Lower lobe of right lung (tissue), 2 donors: ENCODE measurements at places on chromosomes 11 and 22. TPM values are rescaled to one million over a fixed set of nuclear protein-coding genes. Genes with fewer than 3 reads are reported as not detected.

The MUC2 gene
- not detected for total RNA-seq

DNA sequence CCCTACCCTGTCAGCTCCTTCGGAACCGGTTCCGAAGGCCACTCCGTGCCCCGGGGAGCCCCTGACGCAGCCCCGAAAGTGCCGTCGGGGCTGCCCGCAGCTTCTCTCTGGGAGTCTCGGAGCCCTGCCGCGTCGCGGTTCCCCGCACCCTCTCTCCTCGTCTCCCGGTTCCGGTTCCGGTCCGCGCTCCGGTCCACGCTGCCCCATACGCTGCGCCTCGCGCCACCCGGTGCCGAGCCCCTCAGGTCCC, 618 bp downstream of the MTA2 start:
- H3K4me3 ChIP-seq, result peak overlapping the region; percentile 99
- H3K27me3 ChIP-seq, result no peaks in the 10 kb centered on the region
- H3K36me3 ChIP-seq, result peaks cover 58% of the 10 kb centered on the region
- H3K27ac ChIP-seq, result peak overlapping the region; percentile 99

- H3K4me3 ChIP-seq, result no peak overlapping the region
- H3K27me3 ChIP-seq, result no peaks in the 10 kb centered on the region
- no peaks in the 10 kb centered on the region for H3K36me3 ChIP-seq
- no peaks in the 10 kb centered on the region for H3K4me1 ChIP-seq
- DNase-seq, result no peak
Measured at GRCh38 chr11:45839204-45839603, 8.1 kb upstream of the CRY2 start.

DNA sequence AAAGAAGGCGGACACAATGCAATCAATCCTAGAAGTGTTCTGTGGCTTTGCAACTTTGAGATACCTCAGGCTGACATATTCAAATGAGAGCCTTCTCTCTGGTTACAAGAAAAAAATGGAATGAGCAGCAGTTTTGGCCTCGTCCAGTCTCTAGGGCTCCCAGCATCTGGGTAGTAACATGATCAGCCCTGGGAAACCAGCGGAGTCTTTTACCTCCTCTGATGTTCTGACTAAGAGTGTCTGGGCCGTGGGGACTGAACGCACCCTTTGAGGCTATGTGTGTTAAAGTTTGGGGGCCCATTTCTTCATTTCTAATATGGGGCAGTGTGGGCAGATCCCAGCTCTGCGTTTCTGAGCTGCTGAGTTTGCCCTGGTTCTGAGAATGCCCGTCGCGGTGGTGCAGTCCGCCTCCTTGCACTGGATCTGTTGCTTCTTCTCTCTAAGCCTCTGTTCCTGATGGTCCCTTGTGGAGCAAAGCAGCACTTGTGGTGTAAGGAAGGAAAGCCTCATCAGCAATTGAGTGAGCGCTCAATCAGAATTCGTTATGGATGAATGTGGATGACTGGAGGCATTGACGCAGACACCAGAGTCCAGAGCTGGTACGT, 8.1 kb downstream of the PARVB start:
- H3K36me3 ChIP-seq, result no peaks in the 10 kb centered on the region
- peak overlapping the region; percentile 80 for H3K27ac ChIP-seq
- no peaks in the 10 kb centered on the region for H3K27me3 ChIP-seq
- no peak overlapping the region for H3K4me3 ChIP-seq
- H3K4me1 ChIP-seq, result peaks cover 48% of the 10 kb centered on the region

DNA sequence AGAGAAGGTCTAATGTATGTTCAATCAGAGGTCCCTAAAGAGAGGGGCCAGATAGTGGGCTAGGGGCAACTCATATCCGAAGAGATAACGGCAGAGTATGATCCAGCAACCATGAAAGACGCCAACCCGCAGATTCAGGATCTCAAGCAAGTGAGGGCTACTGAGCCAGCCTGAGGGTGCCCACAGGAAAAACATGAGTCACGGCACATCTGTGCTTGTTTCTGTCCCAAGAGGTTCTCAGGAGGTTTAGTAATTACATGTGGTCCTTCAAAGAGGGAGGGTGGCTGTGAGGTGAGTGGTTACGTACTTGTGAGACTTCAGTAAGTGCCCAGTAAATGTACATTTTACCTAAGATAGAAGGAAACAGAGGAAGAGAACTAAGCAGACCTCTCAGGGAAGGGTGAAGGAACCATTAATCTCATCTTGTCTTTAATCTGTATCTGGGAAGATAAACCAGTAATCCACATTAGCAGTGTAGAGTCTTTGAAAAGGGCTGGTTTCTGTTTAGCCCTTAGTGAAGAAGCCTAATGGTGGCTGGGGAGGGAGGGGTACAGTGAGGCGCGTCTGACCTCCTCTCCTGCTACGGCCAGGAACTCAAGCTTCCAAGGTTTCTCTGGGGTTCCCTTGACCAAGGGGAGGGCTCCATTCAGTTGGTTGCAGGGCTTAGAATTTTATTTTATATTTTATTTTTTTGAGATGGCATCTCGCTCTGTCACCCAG, 10.2 kb downstream of the SIRT3 start:
- H3K36me3 ChIP-seq, result peaks cover 32% of the 10 kb centered on the region
- peaks cover 5% of the 10 kb centered on the region for H3K4me1 ChIP-seq
- no peak overlapping the region for H3K4me3 ChIP-seq
- DNase-seq, result no peak

DNA sequence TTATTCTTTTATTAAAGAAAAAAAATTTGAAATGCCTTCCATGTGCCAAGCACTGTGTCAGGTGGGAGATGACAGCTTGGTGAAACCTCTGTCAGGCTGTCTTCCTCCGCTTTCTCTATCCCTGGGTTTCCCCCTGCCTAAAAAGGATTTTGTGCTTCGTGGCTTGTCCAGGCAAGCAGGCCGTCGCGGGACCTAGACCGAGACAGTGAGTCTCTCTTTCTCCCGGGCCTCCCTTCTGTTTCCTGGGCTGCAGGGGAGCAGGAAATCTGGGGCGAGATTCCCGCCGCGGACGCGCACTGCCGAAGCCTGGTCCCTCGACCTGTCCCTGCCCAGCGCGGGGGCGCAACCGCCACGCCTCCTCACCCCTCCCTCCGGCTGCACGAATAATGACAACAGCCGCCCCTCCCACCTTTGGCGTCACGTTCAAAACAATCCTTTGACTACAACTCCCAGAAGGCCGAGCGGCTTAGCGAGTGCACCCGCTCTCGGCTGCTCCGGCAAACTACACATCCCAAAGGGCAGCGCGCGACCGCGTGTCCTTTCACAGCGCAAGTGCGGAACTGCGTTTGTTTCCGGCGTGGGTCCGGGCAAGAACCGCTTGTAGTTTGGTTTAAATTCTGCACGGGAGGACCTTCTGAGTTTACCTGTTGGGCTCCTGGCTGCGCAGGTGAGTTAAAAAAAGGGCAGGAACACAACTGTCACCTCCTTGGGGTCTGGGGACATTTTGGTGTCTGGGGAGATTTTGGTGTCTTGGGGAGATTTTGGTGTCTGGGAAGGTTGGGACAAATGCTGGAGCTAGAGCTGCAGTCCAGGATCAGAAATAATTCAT, at the start of gene CLP1:
CLP1 (plus strand) TSS at position 569 of the 829 bp plus-strand sequence. CDS start 1,715 bp downstream, outside the sequence.
- peaks cover 16% of the 10 kb centered on the region for H3K4me1 ChIP-seq
- DNase-seq, result peak; percentile 99
- peak within 1 kb of the TSS; percentile 80 for H3K27ac ChIP-seq
- H3K27me3 ChIP-seq, result no peaks in the 10 kb centered on the region

DNA sequence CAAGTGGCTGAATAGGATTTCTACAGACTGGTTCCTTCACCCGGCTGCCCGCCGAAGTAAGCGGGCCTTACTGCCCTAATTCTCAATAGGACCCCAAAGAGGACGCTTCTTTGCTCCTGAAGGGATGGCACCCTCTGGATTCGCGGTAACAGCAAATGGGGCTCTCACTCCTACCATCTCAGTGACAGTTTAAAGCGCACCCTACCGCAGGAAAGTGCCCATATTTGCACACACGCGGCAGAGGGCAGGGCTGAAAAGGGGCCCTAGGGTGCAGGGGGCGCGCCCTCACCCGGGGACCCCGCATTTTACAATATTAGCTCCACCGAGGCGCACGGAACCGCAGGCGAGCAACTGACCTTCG, 985 bp upstream of the UPB1 start:
- no peak overlapping the region for H3K27ac ChIP-seq
- H3K4me3 ChIP-seq, result peak overlapping the region; percentile 35
- H3K4me1 ChIP-seq, result peaks cover 13% of the 10 kb centered on the region
- peaks cover 29% of the 10 kb centered on the region for H3K27me3 ChIP-seq

The PHLDA2 gene
- 7.2 TPM for total RNA-seq

DNA sequence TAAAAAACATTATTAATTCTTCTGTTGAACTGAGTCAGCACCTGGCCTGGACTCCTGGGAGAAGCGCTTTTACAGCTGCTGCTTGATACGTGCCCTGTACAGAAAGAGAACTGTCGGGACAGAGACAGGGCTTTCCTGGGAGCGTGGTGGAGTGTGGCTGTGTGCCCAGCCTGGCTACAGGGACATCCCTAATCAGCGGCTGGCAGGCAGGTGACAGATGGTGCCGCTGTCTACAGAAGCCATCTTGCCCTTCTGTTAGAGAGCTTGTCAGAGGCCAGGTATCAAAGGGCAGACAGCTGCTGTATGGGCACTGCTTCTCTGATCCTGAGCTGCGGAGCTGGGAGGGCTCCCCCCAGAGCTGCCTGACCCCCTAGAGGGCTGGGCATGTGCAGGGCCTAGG, 361.8 kb downstream of the TENM4 start:
- no peak for DNase-seq
- H3K27ac ChIP-seq, result no peak overlapping the region
- no peaks in the 10 kb centered on the region for H3K27me3 ChIP-seq
- no peak overlapping the region for H3K4me3 ChIP-seq
- no peaks in the 10 kb centered on the region for H3K36me3 ChIP-seq

The NAALADL1 gene
- total RNA-seq, result 12.2 TPM

DNA sequence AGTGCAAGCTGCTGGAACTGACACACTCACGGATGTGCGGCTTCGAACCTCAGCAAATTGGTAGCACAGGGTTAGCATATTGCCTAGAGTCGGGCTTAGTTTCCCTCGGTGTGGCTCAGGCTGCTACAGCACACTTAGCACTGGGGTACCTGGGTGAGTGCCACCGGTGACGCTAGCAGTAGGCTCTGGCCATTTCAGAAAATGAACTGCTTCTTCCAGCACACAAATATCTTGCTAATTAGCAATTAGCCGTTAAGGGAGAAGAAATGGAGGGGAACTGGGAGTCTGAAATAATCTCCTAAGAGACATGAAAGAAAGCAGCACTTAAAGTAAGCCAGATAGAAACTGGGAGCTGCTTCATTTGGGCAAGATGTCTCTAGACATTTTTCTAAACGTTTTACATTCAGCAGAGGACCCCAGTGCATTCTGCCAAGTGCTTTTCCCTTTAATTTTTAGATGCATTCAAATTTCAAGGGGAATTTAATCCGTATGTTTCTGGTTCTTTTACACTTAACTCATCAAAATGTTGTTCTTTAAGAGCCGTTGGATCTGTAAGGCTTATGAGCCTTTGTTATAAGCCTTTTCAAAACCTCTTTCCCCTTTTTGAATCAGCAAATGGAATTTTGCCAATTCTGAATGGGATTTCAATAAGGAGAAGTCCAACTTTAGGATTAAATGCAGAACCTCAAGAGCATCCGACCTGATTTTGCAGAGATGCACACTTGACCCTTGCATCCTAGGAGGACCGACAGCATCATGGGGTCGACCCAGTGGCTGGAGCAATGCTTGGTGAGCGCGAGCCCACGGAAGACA, 708.1 kb downstream of the NTM start:
- DNase-seq, result no peak
- H3K36me3 ChIP-seq, result no peaks in the 10 kb centered on the region
- H3K4me3 ChIP-seq, result no peak overlapping the region
- no peaks in the 10 kb centered on the region for H3K4me1 ChIP-seq
- H3K27me3 ChIP-seq, result no peaks in the 10 kb centered on the region
- H3K27ac ChIP-seq, result no peak overlapping the region

The FAM180B gene
- 0.53 TPM for total RNA-seq

DNA sequence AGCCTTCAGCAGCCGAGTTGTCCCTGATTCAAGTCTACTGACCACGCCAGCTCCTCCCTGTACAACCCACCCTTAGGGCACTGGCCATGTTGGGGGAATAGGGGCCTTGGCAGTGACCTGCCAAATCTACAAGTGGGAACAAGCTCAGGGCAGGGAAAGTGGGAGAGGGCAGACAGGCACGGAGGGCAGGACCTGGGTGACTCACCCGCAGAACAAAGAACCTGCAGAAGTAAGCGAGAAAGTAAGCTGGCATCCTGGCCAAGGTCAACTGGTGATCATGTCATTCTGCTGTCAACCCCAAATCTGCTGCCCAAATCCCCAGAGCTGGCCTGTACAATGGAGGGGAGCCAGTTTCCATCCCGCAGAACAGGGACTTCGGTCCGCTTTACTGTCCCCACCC, 7.9 kb upstream of the SCGB1A1 start:
- no peak for DNase-seq
- no peak overlapping the region for H3K27ac ChIP-seq
- H3K36me3 ChIP-seq, result no peaks in the 10 kb centered on the region

DNA sequence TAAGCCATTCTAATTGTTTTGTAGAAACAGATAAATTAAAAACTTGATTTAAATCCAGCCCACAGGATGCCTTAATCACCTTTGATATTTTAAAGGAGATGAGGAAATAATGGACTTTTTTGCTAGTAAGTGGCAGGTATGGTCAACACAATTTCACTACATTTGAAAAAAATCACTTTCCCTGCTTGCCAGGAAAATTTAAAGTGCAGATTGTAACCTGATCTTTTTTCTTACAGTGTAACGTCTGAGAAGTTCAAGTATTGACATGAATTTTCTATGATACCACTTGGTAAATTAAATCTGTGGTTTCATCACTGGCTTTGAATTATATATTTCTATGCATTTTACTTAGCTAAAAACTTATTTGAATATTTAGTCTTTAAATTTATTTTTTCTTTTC, 65.3 kb downstream of the ARHGEF12 start:
- H3K27ac ChIP-seq, result no peak overlapping the region
- H3K27me3 ChIP-seq, result no peaks in the 10 kb centered on the region
- no peaks in the 10 kb centered on the region for H3K36me3 ChIP-seq
- no peak for DNase-seq
- no peak overlapping the region for H3K4me3 ChIP-seq

GRCh38 chr22:33597274-33597985, 322.8 kb downstream of the LARGE1 start:
- H3K27ac ChIP-seq, result no peak overlapping the region
- no peaks in the 10 kb centered on the region for H3K36me3 ChIP-seq
- no peak for DNase-seq
- no peak overlapping the region for H3K4me3 ChIP-seq
- no peaks in the 10 kb centered on the region for H3K4me1 ChIP-seq
- H3K27me3 ChIP-seq, result no peaks in the 10 kb centered on the region

GRCh38 chr11:14934641-14935351, 37.4 kb downstream of the CALCA start:
- H3K27ac ChIP-seq, result no peak overlapping the region
- no peaks in the 10 kb centered on the region for H3K4me1 ChIP-seq
- H3K27me3 ChIP-seq, result no peaks in the 10 kb centered on the region
- no peaks in the 10 kb centered on the region for H3K36me3 ChIP-seq
- no peak overlapping the region for H3K4me3 ChIP-seq
